Stimulated activated CD8-positive, alpha-beta memory T cell treated with anti-CD3 and anti-CD28 coated beads, Interleukin-7, amount 100 ng/mL, for 24 hours (primary cell): ENCODE measurements at places on chromosomes 2 and 18.

DNA sequence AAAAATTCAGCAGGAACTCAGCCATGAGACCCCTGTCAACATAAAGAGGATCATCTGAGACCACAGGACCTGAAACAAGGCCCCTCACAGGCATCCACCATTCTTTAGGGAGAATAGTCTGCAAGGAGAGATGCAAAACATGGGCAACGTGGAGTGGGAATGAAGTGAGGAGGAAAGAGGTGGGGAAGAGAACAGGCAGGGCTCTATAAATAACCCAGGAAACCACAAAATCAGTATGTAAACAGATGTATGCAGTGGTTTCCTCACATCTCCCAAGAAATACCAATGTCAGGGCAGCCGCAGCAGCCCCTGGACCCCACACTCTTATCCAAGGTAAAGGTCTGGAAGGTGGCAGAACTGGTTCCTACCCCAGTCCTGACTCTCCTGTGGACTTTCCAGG is 168.5 kb downstream of the EN1 start:
- no peak for DNase-seq

- DNase-seq, result no peak
These were observed 79.0 kb downstream of the TMEM18 start for GRCh38 chr2:598058-598802.

DNA sequence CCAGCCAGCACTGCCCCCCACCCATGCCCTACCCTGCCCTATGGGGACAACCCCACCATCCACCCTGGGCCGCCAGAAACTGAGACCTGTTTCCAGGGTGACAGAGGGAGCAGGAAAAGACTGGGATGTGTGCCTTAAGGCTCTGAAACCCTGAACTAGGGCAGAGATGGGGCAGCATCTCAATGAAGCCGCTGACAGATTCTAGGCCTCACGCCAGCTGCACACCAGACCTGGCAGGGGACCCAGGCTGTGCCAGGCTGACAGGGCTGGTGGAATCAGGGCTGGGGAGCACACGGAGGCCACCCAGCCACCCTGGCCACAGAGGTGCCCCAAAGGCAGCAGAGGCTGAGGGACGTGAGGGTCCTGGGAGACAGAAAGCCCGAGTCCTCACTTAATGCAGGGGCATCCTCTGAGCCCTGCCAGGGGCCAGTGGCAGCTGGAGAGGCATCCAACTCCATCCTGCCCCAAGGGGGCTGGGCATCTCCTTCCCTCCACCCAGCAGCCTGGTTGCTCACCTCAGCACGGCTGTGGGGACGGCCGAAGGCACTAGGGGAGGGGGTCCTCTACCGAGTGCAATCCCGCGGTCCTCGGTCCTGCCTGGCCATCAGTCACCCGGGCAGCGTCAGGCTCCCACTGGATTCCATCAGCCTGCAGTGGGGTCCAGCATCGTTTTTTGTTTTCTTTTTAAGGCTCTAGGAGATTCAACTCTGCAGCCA is 169.2 kb downstream of the ZFP36L2 start:
- no peak for DNase-seq

DNA sequence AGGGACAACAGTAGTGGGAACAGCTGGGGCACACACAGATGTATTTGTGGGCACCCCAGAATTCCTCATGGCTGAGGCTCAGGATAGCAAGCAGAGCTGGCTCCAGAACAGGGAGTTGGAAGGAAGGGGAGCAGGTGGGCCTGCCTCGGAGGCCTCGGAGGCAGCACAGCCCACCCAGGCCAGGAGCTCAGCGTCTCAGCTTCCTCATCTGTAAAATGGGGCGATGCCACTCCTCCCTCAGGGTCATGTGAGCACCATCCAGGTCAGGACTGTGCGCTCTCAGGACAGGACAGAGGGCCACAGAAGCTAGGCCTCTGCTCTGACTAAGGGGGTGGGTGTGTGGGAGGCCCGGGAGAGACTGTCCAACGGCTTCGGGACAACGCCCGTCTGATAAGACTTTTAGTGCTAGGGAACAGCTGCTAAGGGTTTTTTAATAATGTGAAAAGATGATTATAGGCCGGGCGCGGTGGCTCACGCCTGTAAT is 106.2 kb downstream of the HDAC4 start:
- no peak for DNase-seq

- no peak for DNase-seq
These were observed 156.6 kb downstream of the TXNL1 start for GRCh38 chr18:56481751-56482150.

DNA sequence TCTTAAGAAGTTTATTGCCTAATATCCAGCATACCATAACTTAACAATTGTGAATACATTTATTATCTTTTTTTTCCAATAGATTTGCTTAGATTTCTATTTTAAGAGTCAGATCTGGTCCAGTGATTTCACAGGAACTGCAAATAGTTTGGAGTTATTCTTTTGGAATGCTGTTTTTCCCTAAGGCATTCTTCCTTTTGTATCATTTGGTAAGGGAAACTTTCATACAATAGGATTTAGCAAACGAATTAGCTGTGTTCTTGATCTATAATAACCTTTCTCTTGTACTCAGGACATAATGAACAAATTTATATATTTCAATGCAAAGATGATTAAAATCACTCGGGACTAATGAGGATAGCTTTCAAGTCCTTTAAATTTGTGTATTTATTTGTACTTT is 201.6 kb downstream of the ERBB4 start:
- DNase-seq, result no peak

DNA sequence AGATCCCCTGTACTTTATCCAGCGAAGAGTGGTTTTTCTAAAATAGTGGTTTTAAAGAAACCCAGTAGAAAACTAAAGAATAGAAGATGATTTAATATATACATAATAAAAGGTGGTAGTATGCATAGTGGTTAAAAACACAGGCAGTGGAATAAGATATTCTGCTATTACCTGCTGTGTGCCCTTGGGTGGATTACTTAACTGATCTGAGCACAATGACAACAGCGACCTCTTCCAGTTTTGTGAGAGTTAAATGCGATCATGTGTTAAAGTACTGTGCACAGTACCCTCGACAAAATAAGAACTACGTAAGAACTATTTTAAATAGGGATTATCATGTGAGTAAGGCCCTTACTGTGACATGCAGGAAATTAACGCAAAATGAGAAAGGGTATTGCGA is 30.0 kb upstream of the CHMP1B start:
- DNase-seq, result no peak

DNA sequence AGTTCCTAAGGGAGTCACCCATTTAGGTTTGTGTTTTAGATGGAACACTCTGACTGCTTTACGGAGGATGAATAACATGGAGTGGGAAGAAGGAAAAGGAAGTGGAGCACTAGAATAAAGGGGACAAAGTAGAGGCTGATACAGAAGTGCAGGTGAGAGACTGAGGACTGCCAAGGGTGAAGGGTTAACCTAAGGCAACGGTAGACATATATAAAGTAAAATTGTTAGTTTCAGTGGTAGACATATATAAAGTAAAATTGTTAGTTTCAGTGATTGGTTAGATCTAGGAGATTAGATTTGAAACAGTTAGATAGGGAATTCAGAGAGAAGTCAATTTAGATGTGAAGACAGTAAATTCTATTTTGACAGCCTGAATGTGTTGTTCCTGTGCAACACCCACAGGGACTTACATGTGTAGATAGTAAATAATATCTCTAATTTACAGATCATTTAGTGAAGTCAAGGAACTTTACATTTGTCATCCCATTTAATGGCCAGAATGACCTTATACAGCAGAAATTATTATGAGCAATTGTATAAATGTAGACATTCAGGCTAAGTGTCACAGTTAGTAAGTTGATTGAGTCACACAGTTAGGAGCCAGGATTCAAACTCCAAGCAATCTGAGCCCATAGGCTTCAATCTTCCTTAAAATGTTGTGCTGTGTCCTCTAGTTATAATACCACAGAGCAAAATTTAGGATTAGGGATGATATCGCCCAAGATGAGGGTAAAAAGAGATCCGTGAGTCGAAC is 270.8 kb upstream of the UBE2E3 start:
- no peak for DNase-seq

DNA sequence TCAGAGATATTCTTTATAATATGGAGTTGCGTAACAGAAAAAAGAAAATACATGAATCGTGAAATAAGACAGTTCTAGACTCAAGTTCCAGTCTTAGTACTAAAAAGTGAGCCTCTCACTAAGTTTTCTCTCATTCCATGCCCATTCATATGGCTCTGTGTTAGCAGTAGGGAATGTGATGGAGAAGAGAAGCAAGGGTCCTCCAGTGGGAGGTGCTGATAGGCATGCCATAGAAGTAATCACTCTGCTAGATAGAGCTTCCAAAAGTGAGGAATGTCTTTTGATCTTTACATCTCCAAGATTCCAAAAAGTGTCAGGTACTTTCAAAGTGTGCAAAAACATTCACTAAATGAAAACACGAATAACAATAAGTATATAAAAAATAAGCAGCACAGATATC is 678.4 kb downstream of the DCDC2C start:
- DNase-seq, result no peak

DNA sequence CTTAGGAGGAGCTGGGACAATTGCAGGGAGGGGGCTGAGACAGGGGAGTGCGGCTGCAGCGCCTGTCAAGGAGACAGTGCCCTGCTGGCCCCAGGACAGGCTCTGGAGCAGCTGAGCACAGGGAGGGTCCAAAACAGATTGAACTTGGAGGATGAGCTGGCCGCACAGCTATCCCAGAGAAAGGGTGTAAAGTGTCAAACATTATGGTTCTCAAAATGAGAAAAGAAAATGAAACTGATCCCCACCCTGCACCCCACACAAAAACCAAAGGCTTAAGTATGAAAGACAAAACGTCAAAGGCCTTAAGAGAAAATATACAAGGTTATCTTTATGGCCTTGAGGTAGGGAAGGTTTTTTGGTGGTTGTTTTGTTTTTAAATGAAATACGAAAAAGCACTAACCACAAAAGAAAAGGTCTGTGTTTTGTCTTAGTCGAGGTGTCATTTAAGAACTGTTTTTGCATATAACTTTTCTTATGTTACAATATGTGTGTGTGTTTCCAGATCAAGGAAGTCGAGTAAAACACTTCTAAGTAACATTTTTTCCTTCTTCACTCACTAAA is 111.8 kb downstream of the HDAC4 start:
- no peak for DNase-seq

GRCh38 chr2:144143294-144144151 is 376.4 kb downstream of the ZEB2 start:
- DNase-seq, result no peak

DNA sequence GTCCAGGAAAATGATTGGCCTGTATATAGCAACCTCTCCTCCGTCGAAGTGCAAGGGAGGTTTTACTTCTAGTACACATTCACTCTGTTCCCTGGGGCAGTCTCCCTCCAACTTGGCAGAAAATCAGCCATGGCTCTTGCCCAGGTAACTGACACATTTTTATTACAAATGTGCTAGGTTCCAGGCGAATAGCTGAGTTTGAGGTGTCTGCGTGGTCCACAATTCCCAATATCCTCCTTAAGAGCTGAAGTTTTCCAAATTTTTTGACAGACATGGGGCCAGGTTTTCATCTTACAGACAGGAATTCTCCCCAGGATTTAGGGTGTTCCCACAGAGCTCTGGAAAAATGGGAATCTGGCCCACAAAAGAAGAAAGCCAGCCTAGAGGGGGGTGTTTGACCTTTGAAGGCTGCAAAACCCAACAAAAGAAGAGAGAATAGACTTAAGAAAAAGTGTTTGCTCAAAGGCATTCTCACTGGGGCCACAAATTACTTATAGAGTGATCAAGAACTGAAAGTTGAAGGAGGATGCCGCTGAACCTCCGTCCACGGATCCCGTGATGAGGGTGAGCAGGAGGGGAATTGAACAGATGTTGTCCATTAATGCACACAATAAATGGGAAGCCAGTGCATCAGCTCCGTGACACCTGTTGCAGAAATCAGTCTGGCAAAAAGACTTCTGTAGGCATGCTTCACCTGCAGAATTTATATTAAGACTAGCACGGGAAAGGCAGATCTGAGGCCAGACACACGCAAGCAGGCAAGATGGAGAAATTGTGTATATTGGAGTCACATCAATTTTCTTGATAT is 242.3 kb upstream of the COPS8 start:
- no peak for DNase-seq

- no peak for DNase-seq
These were observed 438.1 kb upstream of the SMIM21 start for GRCh38 chr18:75865639-75866038.

DNA sequence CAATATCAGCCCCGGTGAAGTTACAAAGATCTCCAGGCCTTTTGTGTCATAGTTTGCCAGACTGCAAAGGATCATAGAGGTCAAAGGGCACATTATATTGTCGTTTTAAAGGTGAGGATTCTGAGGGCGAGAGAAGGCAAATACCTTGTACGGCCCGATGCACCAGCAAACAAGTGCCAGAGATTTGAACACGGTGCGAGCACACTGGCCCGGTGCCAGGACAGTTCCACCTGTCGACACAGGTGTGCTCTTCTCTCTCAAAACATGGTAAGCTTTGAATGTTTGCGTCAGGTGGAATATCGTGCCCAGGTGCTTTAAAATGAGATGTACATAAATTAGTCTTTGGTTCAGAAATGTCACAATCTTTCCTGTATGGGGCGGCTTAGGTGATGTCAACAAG is 776.1 kb upstream of the ID2 start:
- DNase-seq, result no peak

GRCh38 chr2:156110890-156111289 is 221.6 kb downstream of the NR4A2 start:
- DNase-seq, result no peak

DNA sequence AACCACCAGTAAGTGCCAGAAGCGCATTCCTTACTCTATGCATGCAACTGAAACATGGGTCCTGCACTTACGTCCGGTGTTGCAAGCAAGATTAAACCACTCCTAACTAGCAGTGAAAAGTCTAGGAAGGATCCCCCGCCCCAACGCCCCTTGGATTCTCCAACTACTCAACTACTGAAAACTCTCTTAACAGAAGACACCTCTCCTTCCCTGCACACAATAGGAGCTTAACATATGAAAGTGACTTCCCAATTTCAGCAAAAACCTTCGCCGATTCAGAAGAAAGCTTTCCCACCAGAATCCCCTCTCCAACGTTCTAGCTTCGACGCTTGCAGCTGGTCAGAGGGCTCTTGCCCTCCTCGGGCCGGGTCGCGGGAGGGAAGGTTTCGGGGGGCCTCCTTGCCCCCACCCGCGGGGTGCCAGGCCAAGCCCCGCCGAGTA is 578 bp downstream of the IWS1 start:
- no peak for DNase-seq

DNA sequence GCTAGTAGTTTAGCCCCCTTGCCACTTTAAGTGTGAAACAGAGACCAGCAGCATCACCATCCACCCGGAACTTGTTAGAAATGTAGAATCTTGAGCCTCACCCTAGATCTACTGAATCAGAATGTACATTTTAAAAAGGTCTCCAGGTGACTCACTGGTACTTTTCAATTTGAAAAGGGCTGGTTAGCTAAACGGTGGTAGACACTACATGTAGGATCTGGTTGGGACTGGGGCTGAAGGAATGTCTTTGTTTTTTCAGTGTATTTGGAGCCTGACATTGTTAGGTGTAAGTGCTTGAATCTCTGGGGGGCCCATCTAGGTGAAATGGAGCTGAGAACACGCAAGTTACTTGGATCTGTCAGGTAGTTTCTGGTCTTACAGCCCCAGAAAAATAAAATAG is 44.0 kb upstream of the XPO1 start:
- no peak for DNase-seq

GRCh38 chr2:3125001-3125760 is 252.4 kb downstream of the EIPR1 start:
- no peak for DNase-seq
